BJ (cell line): ENCODE measurements at places on chromosomes 5 and 9. TPM values are rescaled to one million over a fixed set of nuclear protein-coding genes. Genes with fewer than 3 reads are reported as not detected.

- DNase-seq: no peak
Observed at GRCh38 chr9:129609486-129610212, 11.3 kb downstream of the C9orf50 start.

GRCh38 chr9:129354498-129354897 is 176.4 kb upstream of the IER5L start:
- no peak for DNase-seq

GRCh38 chr9:24118190-24118589 is 292.1 kb upstream of the ELAVL2 start:
- DNase-seq: no peak

GRCh38 chr5:171207256-171207847 is 101.7 kb upstream of the TLX3 start:
- DNase-seq: peak; percentile 13

DNA sequence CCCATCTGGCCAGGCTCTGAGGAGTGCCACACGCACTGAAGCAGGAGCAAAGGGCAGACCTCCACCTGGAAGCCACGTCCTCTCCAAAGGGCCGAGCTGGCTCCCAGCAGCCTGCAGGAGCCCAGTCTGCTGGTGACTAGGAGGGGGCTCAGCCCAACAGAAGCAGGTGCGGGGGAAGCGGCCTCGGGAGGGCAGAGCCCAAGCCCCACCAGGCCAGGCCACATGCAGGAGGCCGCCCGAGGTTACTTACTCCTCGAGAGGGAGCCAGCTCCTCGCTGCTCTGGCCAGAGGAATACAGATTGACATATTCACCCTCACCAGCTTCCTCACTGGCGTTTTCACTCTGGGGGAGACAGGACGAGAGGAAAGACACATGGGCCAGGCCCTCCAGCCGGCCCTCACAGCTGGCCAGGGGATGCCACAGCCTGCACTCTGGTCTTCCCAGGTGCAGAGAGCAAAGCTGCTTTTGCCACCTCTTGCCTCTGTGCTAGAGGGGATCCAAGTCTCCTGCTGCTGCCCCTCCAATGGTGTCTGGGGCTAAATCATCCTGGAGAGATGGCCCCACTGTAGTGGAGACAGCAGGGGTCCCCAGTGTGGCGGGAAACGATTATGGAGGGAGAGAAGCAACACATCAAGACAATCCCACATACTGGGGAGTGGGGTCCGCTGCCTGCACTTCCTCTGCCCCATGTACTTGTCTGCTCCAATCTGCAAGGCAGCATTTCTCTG is 58.6 kb downstream of the PRRT1B start:
- DNase-seq: no peak

DNA sequence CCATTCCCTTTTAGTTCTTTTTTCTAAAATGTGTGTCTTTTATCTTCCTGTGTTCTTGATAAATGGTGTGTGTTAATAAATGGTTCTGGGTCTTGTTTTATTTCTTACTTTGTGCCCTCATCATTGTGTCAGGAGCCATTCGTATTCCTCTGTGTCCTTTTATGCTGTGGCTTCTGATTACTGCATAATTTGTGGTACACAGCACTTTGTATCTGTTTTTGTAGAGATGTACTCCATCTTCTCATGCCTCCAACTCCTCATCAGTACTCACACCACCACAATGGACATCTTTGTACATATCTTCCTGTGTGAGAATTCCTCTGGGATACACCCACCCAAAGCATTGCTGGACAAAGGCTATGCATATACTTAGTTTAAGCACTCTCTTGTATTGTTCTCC is 247.4 kb downstream of the ARHGAP26 start:
- no peak for DNase-seq

DNA sequence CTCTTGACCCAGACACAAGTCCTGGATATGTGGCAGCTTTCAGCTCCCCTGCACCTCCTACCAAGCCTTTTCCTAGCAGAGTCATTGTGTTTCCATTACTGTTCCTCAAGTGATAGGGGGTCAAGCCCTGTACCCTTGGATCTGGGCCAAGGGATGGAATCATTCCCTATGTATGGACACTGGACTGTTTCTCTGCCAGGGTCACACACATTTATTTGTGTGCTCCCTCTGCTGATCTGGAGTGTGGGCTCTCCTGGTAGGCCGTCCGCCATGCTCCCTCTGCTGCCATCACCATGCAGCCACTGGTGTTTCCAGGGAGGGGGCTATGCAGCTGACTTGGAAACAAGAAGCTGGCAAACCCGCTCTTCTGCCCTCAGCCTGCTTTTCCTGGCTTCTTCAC is 9.5 kb downstream of the GM2A start:
- no peak for DNase-seq

HSD17B3 gene
- 0.05 TPM in 1 of 2 replicates, not detected in the other for polyA plus RNA-seq

MYMK gene
- polyA plus RNA-seq: not detected in 2 replicates

FBXL7 gene
- polyA plus RNA-seq: 17.9 and 23.2 TPM in 2 replicates

SLC27A6 gene
- polyA plus RNA-seq: 0.06 and 0.10 TPM in 2 replicates

PTGS1 gene
- polyA plus RNA-seq: 72.6 and 102 TPM in 2 replicates

WDR38 gene
- not detected in 2 replicates for polyA plus RNA-seq

GDA gene
- not detected in 2 replicates for polyA plus RNA-seq
